Dorsolateral prefrontal cortex (tissue), 122 donors: ENCODE measurements at places on chromosomes 4 and X.

DNA sequence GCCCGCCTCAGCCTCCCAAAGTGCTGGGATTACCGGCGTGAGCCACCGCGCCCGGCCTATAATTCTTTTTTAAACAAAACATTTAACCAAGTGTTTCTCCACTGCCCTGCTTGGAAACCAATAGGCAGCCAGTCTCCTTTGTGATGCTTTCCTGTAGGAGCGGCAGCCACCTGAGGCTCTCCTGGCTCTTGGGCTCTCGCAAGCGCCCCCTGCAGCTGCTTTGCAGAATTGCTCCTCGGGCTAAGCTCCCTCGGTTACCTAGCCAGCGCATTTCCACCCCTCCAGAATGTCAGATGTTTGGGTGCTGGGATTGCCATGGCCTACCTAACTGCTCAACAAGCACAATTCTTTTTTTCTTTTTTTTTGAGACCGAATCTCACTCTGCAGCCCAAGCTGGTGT is 7.7 kb downstream of the S100P start:
- no peak for DNase-seq

DNA sequence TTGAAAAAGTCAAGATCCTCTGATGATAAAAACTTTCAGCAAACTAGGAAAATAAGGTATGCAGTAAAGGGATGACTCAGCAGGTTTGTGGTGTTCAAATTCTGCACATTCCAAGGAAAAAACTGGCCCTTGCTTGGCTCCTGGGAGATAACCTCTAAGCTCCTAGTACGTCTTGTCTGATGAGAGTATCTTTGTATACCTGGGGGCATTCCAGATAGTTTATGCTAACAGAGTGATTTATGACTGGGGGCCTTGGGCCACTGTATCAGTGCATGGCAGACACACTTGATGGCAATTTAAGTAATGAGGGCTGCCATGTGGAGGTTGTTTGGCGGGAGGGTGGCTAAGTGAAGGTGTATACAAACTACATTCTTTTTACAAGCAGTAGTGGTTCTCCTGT is 56.9 kb downstream of the NSG1 start:
- DNase-seq, result no peak

DNA sequence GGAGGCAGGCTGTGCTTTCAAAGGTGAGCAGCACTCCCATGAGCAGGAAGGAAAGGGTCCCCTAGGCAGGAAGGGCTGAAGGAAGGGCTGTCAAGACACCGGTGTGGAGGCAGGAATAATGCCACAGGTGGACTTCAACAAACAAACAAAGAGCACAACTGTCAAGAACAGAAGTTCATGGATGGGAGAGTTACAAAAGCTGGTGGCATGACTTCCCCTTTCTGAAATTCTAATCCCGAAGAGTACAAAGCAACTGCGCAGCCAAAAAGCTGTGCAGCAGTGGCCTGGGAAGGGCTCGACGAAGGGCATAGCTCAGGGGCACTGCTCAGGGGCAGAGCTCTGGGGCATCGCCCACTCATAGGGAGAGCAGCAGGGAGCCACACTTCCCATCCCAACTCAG is 582.3 kb upstream of the DIPK2B start:
- DNase-seq, result no peak

- no peak for DNase-seq
Measured at GRCh38 chr4:34196375-34196774, 2047.9 kb downstream of the ARAP2 start.

DNA sequence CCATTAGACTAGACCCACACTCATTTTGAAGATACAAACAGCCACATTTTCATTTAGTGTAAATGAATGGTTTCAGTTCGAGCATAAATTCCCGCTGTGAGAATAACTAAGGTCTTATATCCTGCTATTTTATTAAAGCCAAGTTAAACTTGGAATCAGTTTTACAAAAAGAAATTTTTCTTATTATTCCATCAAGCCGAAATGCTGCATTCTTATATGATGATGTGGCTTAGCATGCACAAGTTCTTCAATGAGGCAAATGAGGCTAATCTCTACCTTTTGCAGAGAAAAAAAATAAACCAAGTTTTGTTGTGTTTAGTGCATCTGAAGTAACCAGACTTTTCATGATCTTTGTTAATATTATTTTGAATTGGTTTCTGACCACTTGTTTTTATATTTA is 953.9 kb upstream of the PCDH10 start:
- DNase-seq, result no peak

DNA sequence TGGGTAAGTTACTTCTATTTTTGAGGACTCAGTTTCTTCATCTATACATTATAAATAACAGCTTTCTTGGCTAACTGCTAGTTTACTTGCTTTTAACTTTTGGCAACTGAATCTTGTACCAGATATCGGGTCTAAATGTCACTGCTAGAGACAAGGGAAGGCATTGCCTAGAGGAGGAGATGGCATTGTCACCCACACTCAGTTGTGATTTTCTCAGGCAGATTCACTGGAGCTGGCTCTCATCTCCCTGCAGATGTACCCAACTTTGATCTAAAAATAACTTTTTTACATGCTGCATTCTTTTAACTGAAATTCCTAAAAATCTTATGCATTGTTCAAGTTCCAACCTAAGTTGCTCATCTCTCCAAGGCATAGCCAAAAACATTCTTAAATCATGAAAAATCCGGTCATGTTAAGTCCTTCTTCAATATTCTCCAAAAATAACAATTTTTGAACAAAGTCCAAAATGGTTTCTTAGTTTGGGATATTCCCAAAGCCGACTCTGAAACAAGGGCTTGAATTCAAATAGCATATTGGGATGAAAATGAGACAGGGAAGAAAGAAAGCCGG is 469.0 kb upstream of the BOD1L1 start:
- DNase-seq, result no peak

DNA sequence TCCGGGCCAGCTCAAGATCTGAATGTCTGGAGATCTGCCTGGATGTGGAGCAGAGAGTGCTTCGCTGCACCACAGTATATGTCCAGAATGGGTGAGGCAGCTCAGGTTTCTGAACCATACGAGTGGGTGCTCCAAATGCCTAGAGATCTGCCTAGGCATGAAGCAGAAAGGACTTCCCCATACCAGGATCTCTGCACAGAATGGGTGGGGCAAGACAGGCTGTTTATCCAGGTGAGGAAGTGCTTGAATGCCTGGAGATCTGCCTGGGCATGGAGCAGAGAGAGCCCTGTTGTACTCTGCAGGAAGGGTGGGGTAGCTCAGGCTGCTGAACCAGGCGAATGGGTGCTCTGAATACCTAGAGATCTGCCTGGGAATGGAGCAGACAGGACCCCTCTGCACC is 45.4 kb upstream of the MAGEC2 start:
- DNase-seq, result no peak

DNA sequence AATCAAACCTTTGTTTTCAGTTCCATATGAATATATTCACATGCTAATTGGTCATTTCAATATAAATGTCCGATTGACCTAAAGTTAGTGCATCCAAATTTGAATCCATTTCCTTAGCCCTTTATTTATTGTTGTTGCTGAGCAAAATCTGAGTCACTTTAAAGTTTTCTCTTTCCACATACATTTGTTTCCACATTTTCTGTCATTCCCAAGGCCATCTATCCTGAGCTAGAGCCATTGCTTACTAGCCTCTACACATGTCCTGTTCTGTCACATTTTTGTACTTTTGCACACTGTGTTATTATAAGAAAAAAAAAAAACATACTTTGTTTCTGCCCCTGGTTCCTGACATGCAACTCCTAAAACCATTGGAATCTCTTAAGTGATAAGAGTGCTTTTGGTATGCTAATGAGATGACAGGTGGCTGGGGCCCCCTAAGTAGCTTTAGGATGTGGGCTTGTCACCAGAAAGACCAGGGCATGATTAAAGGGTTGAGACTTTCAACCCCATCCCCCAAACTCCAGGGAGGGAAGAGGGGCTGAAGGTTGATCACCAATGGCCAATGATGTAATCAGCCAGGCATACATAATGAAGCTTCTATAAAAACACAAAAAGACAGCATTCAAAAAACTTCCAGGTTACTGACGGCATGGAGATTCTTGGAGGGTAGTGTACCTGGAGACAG is 353.3 kb upstream of the MAGEB16 start:
- no peak for DNase-seq

DNA sequence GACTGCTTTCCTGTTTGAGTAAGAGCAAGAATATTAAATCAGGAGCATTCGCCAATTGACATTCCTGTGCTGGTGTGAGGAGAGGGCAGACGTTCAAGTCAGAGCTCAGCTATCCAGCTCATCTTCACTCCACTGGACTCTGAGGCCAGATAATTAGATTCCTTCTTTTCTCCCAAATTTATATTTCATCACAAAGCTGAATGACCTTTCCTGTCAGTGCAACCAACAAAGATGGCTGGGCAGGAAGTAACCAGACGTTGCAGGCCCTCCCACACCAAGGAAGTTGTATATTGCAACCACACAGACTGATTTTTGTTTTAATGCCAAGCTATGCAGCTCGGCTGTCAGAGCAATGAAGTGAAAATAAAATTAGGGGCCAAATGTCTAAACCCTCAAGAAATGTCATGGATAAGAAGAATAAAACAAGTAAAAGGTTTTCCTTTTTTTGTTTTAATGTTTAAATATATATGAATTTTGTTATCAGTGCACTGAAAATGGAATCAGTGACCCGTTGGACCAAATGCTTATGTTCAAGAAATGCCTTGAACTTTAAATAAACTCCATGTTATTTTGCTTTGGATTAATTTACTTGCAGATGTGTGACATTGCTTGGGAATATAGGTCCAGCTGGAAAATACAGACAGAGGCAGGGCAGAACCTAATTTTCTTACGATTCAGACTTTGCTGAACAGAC is 578.9 kb upstream of the FAT1 start:
- no peak for DNase-seq

- no peak for DNase-seq
Measured at GRCh38 chr4:121593760-121594159, 103.0 kb downstream of the ANXA5 start.

- DNase-seq, result no peak
Measured at GRCh38 chrX:56314334-56314733, 82.2 kb downstream of the KLF8 start.

GRCh38 chr4:47038263-47038662 is 6.9 kb downstream of the GABRB1 start:
- no peak for DNase-seq

DNA sequence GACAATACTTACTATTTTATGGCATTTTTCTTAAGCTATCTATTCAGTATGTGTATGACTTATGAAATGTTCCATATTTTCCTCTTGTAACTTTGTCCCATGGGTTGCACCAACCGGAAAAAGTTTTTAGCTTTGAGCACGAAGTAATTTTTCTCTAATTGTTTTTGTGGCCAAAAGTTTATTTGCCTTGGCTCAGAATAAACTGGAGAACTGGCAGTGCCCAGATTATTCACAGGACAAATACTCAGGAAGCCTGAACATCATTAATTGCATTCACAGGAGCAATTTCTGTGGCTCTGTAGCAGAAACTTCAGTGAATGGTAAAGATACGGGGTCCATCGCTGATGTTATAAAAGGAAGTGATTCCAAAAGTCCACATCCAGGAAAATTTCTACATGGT is 184.5 kb downstream of the ARHGAP10 start:
- no peak for DNase-seq

DNA sequence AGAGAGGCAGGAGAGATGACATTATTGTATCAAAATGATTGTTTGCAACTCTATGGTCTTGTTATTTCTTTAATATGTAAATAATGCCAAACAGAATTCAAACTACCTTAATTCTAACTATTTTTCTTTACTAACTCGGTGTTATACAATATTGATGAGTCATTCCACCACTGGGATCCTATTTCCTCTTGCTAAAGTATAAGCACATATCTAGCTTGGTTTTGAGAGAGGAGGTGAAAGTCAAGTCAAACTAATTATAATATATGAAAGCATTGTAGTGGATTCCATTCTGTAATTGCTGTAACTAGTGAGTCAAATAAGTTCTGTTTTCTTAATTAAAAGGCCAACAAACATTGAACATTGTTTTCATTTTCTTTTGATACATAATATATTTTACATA is 837.6 kb downstream of the PDHA2 start:
- no peak for DNase-seq

DNA sequence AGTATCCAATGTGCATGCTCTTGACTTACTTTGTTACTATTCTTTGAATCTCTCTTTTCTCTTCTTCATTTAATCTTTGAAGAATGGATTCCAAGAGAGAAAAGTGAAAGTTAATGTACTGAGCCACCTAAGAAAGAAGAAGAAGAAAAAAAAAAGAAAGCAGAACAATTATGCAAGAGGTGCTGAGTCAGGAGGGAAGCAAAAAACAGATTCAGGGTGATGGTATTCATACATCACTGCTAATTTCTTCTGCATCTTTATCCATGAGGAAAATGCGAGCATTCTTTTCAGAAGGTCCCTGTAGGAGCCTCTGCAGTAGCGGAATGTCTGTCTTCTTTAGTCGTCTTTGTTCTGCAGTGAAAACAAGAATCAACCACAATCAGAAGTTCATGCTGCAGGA is 43.9 kb downstream of the RASSF6 start:
- no peak for DNase-seq

DNA sequence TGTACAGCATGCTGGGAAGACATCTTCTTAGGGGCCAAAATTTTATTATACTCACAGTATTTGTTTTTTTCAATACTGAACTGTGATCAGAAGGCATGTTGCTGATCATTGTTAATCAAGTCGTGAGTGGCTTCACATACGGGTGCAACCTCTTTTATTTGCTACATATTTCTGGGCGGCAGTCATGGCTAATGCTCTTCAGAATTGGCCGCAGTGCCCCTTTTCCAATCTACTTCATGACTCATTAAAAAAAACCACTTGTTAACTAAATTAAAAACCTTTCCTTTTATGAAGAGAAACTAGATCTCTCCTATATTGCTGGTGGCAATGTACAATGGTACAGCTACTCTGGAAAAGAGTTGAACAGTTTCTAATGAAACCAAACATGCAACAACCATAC is 101.5 kb upstream of the C1GALT1C1 start:
- no peak for DNase-seq

DNA sequence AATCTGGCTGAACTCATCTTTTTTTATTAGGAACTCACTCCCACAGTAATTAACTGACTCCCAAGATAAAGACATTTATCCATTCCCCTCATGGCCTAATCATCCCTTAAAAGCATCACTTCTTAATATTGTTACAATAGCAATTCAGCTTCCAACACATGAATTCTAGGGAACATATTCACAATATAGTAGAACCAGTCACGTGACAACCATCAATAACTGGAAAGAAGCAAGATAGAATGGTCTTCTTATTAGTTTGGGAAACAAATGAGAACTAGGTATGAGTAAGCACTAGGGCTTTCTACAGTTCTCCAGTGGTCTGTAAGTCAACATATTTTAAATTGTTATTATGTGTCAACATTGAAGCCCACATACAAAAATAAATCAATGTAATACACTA is 170.1 kb downstream of the KLHL4 start:
- no peak for DNase-seq
